ENCODE measurements at places on chromosomes 2 and 18.
A peak's percentile ranks its signal among the peaks of the same experiment; 100 is the strongest.

- no peak for DNase-seq
These were observed 38.4 kb upstream of the MRPL19 start for GRCh38 chr2:75607988-75608683.

DNA sequence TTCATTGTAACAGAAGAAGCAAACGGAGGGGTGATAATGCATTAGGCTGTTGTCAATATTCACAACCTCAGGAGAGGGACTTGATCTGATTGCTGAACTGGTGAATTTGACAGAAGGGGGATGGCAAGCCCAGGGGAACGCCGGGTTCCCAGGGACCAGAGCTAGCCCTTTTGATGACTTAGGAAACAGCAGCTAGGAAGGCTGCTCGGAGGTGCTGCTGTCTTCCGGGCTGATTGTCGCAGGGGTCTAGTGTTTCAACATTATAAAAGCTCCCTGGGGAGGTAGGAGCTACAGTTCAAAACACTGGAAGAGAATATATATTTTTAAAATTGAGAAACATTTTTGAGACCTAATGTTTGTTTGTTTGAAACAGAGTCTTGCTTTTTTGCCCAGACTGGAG is 47.3 kb downstream of the CD8B2 start:
- DNase-seq, result no peak

- no peak for DNase-seq
These were observed 54.7 kb upstream of the B3GNT2 start for GRCh38 chr2:62141142-62141740.

DNA sequence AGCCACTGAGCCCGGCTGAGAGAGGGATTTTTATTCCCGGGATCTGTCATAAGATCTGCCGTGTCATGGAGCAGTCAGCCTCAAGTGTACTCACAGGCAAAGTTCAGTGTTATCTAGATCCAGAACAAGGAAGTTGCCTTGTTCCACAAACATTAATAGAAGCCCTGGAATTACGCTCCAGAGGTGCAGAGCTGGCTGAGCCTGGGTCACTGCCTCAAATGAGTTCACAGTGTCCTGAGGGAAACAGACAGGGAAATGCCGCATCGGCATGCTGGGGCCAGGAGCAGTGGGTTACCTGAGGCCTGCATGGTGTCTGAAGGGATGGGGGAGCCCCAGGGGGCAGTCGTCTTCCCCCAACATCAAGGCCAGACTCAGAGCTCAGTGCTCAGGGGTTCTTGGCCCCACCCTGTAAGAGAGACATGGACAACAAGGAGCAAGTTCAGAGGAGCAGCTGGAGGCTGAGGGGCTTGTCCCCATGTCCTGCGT is 42.7 kb upstream of the ODC1 start:
- DNase-seq, result no peak

DNA sequence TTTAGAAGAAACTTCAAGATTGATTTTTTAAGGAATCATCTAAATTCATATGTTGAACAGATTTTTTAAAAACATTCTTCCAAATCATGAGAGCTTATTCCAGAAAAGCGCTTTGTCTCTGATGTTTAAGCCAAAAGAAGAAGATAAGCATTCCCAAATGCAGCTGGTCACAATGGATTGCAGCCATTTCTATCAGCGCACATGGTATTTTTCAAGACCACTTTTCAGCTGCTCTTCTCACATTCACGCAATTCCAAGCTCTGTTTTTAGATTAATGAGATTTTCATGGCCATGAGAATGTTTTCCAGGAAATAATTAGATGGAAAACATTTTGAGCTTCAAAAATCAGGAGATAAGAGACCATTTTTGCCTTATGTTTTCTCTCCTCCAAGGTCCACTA is 8.7 kb downstream of the OSBPL1A start:
- DNase-seq, result no peak

GRCh38 chr2:99708231-99708630 is 218.4 kb upstream of the REV1 start:
- DNase-seq, result no peak

- DNase-seq, result no peak
These were observed 374.6 kb downstream of the PTH2R start for GRCh38 chr2:208781166-208781565.

GRCh38 chr2:143524559-143525401 is 395.6 kb downstream of the ARHGAP15 start:
- DNase-seq, result peak; percentile 49

DNA sequence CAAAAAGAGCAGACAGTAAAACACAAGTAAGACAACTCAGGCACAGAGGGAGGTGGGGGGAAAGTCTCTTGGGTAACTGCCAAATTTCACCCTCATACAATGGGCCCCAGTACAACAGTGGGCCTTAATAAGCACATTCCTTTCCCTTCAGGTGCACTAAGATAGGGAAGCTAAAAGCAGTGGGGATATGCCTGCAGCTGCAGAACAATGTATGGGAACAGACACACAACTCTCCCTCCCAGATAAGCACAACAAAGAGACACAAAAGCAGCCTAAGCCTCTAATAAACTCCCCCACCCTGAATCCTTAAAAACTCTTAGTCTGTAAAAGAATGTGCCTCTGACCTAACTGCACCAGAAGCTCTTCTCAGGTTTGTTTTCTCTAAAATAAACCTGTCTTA is 24.5 kb downstream of the GALNT14 start:
- no peak for DNase-seq

DNA sequence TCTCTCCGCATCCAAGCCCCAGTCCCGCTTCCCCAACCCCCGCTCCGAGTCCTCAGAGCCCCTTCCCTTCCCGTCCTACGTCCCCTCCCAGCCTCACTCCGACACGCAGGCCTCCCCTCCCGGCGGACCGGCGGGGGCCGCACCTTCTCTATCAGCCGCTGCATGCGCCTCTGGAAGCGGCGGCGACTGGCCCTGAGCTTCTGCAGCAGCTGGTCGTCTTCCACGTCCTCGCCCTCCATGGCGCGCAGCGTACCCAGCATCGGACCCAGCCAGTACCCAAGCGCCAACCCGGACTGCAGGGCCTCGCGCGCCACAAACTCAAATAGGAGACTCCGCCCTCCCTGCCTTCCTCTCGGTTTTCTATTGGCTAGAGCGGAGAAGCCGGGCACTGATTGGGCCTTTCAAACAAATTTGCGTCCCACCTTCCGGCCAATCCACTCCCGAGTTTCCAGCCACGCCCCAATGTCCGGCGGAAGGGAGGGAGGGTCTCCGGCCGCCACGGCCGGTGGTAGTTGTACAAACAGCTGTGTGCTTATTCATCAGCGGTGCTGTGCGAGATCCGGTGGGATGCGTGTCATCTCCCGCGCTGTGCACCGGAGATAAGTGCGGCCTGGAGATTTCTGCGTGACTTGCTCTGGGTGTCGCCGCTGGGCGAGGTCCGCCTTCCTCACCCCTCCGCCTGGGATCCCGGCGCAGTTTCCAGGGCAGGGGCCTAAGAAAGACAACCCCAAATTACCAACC is at the start of gene HJURP:
Gene HJURP (minus strand): TSS at position 295 of the 741 bp plus-strand sequence. CDS start 35 bp downstream, at position 260.
- DNase-seq, result peak; percentile 96

GRCh38 chr2:172354347-172354746 is 73.0 kb upstream of the ITGA6 start:
- DNase-seq, result no peak

- no peak for DNase-seq
These were observed 1615.3 kb upstream of the ZEB2 start for GRCh38 chr2:146135245-146135644.

DNA sequence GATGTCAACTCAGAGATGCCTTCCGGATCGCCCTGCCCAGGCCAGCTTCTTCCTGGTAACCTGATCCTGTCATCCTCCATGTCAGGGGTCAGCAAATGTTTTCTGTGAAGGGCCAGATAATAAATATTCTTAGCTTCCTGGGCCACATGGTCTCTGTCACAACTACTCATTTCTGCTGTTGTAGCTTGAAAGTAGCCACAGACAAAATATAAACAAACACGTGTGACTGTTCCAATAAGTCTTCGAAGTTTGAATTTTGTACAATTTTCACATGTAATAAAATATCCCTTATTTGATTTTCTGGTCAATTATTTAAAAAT is 35.8 kb downstream of the ANXA4 start:
- DNase-seq, result no peak

- no peak for DNase-seq
These were observed 79.8 kb downstream of the SGPP2 start for GRCh38 chr2:222504191-222504590.

Data from fibroblast of skin of right quadriceps (primary cell).